ENCODE measurements at places on chromosomes 3 and 15.

DNA sequence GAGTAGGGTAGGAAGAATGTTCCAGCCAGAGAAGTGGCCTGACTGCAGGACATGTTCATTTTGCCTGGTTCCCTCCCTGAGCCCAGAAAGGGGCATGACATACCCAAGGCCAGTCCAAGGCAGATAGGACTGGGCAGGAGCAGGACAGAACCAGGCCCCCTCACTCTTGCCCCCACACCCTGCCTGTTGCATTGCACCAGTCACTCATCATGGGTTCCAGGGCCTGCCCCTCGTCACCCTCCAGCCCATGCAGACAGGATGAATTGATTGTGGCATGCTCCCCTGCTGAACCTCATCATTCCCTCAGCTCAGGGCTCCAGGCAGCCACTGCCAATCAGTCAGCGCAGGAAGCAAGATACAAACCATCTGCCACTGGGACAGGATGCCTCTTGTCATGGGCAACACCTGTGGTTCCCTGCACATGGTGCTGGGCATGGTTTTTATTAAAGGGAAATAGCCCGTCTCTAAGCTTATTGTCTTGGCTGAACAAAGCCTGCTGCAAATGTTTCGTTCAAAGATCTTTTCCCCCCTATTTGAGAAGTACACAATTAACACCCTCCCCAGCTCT lies 48.9 kb downstream of the RASGRF1 start:
- DNase-seq, result no peak

DNA sequence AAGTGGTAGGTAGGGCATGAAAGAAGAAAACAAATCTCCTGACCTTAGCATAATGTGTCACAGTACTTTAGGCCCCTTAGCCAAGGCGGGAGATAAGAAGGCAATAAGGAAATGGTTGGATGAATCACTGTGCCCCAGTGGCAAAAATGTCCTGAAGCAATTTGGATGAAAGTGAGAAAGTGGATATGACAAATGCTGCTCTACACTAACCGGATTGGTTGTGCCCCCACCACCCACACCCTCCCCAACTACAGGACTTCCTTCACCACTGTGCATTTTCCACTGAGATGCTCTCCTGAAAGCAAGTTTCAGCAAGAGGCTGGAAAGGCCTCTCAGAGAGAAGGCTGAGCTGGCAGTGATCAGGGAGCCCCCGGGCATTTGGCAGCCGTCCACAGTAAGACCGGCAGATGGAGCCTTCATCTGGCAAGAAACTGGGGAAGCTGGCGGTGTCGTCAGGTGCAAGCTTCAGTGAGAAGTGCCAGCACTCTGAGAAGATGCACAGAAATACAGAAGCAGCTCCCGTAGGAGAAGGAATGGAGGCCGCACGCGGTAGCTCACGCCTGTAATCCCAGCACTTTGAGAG lies 63.8 kb downstream of the ATP1B3 start:
- DNase-seq, result no peak

GRCh38 chr3:196122688-196123046 lies 40.8 kb upstream of the TFRC start:
- no peak for DNase-seq

DNA sequence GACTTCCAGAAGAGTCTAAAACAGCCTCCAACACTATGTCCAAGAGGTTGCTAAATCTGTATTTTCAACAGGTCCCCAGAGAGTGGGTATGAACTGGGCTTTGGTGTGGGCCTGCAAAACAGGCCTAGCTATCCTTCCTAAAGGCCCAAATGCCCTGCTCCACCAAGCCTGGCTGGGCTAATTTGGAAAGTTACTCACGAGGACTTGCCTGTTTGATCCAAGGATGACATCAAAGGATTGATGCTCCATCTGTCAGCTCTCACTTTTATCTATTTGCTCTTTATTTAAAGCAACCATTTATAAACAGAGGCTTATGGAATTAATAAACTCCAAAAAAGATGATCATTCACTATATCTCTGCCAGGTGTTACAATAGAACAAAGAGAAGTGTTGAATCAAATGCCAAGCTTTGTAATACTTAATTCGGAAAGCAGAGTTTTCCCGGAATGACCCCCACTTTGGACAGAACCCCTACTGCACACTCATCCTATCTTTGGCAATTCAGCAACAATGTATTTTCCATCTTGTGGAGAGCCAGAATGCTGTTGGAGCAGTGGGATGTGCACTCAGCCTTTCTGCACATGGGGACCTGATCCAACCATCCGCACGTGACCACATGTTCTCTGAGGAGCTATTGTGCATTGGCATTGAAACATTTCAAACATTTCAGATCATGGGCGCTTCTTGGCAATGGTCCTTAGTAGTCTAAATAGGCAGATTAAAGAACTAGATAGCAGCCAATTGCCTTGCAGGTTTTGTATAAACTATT lies 163.3 kb upstream of the THBS1 start:
- DNase-seq, result no peak

GRCh38 chr3:42025370-42026138 lies 63.7 kb upstream of the ULK4 start:
- DNase-seq, result no peak

- DNase-seq, result no peak
These were observed 72.4 kb upstream of the MME start for GRCh38 chr3:155007729-155008128.

DNA sequence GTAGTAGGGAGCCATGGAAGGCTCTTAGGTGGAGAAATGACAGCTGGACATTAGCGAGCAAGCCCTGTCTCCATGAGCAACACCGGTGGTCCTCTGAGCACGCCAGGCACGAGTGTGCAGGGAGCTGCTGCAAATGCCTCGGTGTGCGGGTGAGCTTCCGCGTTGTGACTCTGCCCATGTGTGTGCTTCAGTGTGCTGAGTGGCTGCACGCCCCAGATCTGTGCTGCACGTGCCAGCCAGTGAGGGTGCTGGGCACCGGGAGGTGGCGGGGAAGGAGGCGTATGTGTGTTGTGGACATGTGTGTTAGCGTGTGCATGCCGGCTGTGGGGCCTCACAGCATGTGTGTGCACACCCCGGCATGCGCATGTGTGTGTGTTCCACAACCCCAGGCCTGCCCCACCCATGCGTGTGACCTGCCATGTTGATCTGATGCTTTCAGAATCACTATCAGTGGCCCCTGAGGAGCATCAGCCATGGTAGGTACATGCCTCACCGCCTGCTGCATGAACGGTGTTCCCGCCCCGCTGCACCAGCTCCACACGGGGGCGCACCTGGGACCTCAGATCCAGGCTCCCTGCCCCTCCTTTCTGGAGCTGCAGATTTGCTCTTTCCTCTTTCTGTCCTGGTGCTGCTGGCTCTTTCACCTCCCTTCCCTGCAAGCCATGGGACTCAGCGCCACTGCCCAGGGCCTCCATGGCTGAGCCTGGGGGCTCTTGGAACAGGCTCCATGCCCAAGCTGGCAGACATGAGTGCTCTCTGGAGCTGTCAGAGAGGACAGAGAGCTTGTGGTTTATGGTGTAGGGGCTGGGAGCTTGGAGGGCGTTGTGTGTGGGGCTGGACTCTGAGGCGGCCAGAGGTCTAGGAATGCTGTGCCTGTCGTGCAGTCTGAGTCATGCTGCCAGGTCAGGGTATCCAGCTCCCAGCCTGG lies 169.4 kb downstream of the TBC1D2B start:
- DNase-seq, result no peak

- DNase-seq, result no peak
These were observed 126.4 kb downstream of the GREM1 start for GRCh38 chr15:32844118-32844711.

GRCh38 chr15:74783072-74783807 lies 1.4 kb downstream of the CSK start:
- no peak for DNase-seq

GRCh38 chr3:18870642-18871041 lies 277.7 kb upstream of the KCNH8 start:
- DNase-seq, result no peak

DNA sequence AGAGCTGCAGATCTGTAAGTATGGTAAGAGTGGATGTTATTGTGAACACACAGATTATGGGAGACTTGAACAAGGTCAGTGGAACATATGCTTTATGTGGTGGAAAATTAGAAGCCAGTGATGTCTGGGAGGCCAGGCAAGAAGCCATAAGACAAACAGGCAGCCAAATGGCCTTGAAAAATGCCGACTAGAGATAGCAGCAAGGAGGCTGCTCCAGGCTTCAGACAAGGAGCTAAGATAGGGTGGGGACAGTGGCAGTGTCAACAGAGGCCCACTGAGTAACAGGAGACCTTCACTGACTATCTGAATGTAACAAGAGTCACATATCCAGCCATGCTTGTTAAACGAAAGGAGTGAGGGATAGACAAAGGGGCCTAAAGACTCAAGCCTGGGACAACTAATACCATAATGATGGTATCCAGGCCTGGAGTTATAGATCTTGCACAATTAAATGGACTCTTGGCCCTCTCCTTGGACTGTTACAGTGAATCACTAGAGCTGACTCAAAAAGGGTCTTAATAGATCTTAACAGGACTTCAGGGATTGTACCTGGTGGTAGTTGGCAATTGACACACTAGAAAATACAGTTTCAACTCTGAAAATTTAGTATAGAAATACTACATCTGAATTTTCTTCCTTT lies 50.6 kb downstream of the CFAP20DC start:
- DNase-seq, result no peak
